Hematopoietic multipotent progenitor cell (in vitro differentiated cells): ENCODE measurements at places on chromosomes 12 and 14.

- DNase-seq: no peak
Observed at GRCh38 chr12:67765776-67766766, 117.5 kb downstream of the DYRK2 start.

DNA sequence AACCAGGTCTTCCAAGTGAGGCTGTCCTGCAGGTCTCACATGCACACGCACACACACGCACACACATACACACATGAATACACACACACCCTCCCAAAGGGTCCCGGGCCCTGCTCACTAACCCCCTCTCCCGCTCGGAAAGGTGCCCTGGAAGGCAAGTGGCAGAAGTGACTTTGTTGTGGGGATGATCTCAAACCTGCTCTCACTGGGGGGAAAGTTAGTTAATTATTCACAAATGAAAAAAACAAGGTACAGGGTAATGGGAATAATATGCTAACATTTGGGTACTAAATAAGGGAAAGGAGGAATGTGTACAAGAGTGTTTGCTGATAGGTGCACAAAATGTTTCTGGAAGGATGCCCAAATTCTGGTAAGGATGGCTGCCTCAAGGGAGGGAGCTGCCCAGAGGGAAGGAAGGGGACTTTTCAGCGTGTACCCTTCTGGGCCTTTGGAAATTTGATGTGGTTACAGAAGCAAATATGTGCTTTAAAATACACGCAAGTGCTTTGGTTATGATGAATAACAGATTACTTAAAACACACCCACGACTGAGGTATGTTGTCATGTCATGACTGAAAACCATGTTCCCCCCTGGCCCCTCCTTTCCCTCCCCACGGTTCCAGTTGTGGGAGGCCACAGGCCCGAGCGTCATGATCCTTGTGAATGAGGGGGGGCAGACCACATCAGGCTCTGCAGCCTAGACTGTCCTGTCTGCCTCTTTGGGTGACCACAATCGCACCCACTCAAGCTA is 43.3 kb upstream of the PLEKHG6 start:
- DNase-seq: no peak

GRCh38 chr14:55005071-55005470 is 21.8 kb downstream of the WDHD1 start:
- DNase-seq: no peak

- DNase-seq: no peak
Observed at GRCh38 chr12:94183708-94184379, 35.5 kb downstream of the PLXNC1 start.

GRCh38 chr12:95300286-95300685 is 82.7 kb downstream of the VEZT start:
- no peak for DNase-seq

DNA sequence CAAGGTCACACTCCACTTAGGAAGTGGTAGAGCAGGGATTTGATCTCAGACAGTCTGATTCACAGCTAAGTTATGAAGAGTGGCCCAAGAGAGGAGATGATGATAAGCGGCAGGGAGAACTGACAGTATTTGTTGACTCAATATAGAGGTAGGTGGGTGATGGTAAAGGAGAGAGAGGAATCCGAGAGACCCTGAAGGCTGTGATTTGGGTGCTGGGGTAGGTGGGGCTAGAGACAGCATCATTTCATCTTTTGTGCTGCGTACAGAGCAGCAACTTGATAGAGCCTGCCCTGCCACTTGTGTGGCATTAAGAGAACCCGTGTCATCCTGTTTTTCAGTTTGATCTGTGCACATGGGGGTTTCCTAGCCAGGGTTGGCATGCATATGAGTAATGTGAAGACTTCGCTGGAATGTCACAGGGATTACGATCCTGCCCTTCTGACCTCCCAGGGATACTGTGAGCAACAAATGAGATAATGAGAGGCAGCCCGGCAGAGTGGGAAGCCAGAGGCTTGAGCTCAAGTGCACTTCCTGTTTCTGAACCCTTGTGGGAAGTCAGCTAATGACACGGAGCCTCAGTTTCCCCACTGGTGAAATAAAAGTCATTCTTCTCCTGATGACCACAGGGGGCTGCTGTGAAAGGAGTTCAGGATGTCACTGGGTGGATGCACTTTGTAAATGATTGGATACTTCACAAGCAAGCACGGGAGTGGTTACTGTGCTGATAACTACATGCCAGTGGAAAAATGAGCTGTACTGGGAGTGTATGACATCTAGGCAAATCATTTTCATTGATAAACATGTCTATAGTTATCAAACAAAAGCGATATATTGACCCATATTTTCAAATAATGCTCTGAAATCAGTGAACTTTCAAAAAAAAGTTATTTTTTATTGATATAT is 59.5 kb upstream of the IGF1 start:
- DNase-seq: no peak

DNA sequence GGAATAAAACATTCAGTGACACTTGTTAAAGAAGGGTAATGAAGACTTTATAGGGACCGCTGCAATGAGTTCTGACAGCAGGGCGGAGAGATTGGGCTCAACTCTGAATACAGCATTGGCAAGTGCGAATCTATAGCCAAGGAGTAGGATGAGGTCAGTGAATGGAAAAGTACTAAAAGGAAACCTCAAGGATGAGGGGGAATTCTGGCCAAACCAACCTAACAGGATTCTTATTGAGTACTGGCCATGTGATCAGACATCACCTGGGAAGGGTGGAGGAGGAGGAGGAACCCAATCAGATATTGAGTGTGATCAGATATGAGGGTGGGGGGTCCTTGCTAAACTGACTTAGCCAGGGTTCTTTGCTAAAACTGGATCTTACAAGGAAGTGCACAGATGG is 31.0 kb downstream of the DRAM1 start:
- no peak for DNase-seq
